Fibroblast of pulmonary artery (primary cell): ENCODE measurements at places on chromosomes 7 and 10.

GRCh38 chr7:71403202-71403946, 271.4 kb downstream of the GALNT17 start:
- DNase-seq = no peak

DNA sequence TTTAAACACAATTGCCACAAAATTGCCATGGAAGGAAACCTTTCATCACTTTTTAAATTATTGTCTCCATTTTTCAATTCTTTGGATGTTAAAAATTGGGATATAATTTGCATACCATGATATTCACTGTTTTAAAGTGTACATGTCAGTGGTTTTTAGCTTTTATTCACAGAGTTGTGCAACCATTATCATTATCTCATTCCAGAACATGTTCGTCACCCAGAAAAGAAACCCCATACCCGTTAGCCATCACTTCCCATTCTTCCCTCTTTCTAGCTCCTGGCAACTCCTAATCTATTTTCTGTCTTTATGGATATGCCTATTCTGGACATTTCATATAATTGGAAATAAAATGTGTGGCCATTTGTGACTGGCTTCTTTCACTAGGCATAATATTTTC, 260.3 kb upstream of the FERD3L start:
- peak; percentile 82 for DNase-seq

GRCh38 chr10:10515479-10516204, 502.0 kb upstream of the CELF2 start:
- peak; percentile 44 for DNase-seq

DNA sequence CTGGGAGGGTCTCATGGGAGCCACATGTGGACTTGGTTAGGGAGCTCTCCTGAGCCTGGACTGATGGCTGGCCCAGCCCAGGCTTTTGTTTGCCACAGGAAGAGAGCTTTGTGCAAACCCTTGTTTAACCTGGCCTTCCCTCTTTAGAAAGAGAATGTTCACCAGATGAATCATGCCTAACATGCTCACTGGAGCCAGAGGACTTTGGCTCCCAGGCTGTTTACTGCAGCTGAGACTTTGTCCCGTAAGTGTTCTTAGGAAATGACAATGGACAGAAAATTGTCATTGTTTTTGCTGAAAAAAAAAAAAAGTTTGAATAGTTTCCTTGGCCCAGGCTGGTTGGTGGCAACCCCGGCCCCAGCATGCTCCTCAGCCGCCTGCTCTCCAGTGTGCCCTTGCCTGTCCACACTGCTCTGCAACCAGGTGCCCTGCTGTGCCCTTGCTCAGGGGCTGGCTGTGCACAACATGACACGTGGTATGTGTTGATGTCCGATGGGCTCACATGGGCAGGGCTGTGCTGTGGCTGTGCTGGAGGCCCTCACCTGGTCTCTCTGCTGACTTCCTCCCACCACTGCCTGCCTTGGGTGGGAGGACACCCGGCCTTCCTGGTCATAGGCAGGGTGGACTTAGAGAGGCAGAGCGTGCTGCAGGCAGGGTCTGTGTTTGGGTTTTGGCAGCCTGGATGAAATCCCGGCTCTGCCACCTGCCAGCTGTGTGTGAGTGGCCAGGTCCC, 215.3 kb upstream of the ZNF32 start:
- DNase-seq = peak; percentile 90
